ENCODE measurements at places on chromosomes 5 and 9.

GRCh38 chr5:173806270-173807035 lies 81.7 kb upstream of the CPEB4 start:
- DNase-seq: no peak

DNA sequence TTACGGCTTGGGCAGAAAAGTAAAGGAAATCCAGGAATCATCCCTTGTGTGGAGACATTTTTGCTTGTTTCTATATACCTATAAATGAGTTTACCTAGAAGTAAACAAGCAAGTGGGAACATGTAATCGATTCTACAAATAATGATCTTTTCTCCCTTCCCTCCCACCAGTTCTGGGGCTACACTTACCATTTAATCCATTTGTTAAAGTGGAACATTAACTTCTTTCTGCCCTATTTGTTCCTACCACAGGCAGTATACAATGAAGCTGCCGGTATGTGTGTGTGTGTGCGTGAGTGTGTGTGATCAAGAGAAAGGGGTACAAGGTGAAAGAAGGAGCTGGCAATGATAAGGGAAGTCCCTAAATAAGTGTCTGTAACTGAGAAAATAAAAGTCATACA lies 26.4 kb upstream of the ELL2 start:
- no peak for DNase-seq

GRCh38 chr5:154829589-154830218 lies 20.7 kb downstream of the FAXDC2 start:
- DNase-seq: no peak

- DNase-seq: no peak
These were observed 152.7 kb upstream of the SGCD start for GRCh38 chr5:156174225-156174624.

- no peak for DNase-seq
These were observed 342.6 kb downstream of the ASTN2 start for GRCh38 chr9:117072216-117072615.
